ENCODE measurements at places on chromosomes 5 and 9.

DNA sequence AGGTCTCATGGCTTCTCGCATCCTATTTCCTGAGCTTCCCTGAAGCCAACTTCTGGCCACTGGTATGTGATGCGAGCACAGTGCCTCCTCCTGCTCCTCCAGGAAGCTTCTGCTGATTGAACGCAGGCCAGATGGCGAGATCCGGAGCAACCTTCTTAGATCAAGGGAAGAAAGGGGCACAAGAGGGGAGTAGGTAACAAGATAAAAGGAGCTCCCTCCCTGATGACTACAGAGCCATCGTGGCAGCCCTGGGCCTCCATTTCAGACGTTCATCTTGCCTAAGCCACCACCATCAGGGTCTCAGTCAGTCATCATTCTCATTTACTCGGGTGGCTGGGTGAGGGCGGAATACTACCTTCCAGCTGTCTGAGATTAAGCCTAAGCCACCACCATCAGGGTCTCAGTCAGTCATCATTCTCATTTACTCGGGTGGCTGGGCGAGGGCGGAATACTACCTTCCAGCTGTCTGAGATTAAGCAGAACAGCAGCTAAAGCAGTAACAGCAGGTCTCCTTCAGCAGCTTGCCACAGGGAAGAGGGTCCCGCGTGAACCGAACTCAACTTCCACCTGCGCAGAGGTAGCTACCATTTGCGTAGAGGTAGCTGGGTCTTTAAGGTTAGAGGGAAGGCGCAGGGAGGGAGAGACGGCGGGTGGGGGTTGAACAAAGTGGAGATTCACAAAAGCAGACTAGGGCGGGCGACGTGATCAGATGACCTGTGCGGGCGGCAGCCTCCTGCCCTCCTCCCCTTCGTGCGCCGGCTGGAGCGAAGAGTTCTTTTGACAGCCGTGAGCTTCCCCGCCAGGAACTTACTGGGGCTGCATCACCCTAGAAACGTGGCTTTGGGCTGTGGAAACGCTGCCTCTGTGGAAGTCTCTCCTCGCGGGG, 27.9 kb upstream of the MGAT1 start:
- peak; percentile 58 for DNase-seq

DNA sequence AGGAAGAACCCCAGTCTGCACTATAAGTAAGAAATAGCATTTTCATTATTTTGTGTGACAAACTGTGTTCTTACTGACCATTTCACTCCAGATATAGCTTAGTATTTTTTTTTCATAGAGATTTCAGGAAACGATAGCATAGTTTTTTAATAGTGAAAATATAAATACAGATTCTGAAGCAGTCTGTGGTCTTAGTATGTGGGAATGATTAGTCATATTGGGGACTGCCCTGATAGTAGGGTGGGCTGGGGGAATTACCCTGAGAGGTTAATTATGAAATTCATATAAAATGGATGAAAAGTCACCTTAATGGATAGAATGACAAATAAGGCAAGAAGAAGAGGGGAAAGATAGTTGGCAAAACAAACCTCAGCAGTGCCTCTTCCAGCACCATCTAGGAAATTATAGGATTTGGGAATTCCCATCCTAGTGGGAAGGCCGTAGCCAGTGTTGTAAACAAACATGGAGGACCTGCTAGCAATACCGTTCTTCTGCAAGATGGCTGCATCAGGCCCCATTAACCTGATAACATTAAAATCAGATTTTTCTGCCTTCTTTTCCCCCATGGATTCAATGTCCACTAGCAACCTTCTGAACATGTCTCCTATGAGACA, 23.7 kb upstream of the NR3C1 start:
- DNase-seq: no peak

DNA sequence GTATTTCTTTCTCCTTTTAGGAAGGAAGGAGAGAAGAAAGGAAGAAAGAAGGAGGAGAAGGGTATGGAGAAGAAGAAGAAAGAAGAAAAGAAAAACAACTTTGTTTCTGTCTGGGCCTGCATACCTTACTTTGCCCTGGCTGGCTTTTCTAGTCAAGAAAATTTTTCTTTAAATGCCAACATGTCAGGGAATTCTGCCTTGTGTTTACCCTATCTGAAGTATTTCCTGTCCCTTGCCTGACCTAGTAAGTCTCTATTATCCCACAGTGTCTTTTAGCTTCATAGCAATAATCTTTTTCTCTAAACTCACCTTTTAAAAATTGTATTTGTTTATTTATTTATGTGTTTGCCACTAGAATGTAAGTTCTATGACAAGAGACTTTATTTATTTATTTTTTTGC, 1864.1 kb downstream of the EFNA5 start:
- DNase-seq: no peak

DNA sequence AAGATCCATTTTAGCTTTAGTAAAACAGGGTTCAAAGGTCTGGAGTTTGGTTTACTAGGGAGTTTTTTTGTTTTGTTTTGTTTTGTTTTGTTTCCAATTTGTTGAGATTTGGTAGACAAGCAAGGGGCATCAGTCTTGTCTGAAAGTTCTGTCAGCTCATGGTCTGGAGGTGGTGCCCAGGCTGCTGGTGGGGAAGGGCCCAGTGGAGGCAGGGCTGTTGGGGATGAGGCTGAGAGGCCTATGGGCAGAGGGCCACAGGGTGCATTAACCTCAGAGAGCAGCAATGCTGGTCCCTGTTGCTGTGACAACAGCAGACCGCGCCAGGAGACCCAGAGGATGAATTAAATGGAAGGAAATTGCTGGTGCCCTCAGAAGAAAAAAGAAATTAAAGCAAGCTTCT, 174.5 kb downstream of the FGF1 start:
- no peak for DNase-seq

- DNase-seq: no peak
These were observed 28.1 kb upstream of the DAB2 start for GRCh38 chr5:39452846-39453245.

- no peak for DNase-seq
These were observed 129.0 kb upstream of the ALDH1B1 start for GRCh38 chr9:38263532-38263931.

GRCh38 chr9:133144904-133145851, 18.5 kb downstream of the GBGT1 start:
- DNase-seq: no peak

- DNase-seq: no peak
These were observed 45.2 kb upstream of the RAD23B start for GRCh38 chr9:107237873-107238272.

DNA sequence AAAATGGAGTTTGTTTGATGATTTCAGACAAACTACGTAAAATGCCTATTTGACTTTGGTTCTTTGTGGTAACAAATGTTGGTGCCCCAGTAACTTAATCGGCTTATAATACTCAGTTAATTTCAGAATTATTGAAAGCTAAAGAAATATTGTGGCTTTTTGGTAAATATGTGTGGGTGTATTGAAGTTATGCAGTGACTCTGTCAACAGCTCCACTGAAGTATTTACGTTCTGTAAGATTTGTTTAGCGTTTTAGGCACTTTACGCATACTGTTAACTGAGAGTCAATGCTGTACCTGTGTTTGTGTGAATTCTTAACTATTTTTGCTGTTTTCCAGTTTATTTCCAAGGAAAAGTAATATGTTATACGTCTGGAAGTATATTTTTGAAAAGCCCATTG, 2.2 kb downstream of the RAD23B start:
- no peak for DNase-seq

DNA sequence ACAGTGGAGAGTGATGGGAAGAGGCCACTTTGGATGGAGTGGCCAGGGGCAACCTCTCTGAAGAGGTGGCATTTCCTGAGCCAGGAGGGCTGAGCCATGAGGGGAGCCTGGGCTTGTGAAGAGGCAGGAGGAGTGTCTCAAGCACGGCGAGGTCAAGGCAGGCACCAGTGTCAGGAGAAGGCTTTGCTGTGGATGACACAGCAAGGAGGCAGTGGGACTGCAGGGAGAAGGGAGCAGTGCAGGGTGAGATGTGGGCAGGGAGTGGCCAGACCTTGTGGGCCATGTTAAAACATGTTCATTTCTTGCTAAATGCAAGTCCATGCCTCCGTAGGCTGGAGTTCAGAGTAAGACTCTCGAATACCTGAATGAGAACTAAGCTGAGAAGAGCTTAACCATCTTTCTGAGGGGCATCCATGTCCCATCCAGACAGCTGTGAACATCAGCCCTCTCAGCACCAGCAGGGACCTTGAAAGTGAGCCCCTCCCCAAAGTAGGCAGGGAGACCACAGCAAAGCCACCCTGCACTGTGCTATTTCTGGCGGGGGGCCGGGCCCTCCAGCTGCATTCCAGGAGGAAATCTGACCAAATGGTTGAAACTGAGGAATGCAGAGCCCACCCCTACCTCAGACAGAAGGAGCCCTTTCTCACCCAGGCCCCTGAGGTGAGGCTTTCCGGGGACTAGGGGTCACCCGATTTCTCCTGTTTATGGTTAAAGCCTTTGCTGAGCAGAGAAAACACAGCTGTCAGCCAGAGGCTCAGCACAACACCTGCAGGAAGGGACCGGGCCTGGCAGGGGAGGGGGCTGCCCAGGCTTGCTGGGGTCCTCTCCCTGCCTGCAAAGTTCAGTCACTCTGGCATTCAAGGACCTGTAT, 16.1 kb upstream of the ARSI start:
- no peak for DNase-seq

GRCh38 chr5:137672001-137672400, 63.9 kb downstream of the KLHL3 start:
- DNase-seq: no peak

GRCh38 chr5:129125819-129126218, 31.3 kb downstream of the ISOC1 start:
- DNase-seq: no peak

DNA sequence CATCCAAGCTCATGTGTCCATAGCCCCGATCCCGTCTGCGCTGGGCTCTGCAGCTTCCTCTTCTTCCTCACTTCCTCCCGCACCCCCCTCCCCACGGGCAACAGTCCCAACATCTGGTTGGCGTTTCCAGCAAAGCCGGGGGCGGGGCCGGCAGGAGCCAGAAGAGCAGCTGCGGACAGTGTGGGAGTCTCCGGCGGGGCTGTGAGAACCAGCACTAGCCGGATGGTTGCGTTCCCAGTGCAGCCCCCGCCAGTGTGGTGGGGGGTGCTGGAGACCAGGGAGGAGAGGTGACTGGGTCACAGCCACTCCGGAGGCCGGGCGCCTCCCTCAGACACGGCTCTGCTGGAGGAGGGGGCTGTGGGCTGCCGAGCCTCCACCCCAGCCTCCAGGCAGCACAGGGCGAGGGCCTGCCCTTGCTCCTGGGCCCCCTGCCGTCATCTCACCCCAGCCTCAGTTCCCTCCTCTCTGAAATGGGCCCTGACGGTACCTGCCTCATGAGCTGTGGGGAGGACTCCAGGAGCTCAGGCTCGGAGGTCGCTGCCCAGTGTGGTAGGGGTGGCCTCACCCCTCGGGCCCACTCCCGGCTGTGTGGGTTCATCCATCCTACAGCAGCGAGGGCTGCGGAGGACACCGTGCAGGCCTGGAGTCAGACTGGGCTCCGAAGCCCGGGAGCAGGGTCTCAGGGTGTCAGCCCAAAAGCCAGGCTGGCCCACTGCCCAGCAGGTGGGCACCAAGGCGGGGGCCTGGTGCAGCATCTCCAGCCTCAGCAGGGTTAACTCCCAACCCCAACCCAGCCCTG, 41.5 kb upstream of the NOTCH1 start:
- no peak for DNase-seq

DNA sequence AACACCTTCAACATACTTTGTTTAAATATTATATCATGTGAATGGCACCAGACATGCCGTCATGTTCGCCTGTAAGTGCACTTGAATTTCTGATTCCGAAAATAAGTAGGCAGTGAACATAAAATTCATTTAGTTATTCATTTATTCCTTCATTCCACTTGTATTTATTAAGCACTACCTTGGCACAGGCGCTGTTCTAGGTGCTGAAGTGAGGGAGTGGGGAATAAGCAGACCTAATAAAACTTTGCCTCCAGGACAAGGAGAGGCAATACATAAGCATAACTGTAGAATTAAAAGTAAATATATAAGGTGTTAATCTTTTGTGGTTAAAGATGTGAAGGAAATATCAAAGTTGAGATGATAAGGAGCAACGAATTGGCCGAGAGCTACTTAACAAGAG, 297.4 kb downstream of the TENT4A start:
- no peak for DNase-seq

DNA sequence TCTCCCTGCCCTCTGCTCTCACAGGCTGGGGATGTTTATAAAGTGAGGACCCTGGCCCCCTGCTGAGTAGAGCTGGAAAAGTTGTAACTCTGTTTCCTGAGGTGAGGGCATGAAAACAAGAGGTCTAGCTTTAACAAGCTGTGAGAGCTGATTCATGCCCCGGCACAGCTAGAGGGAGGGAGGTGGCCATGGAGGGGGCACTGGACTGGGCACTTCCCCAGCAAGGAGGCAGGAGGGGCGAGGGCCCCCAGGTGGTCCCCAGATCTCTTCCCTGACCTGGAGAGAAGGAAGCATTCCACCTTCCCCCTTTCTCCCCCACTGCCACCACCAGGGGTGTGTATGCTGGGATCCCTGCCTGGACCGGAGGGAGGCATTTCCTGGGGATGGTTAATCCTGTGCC, at the start of gene MSMP:
TSS of gene MSMP (minus strand) at position 13 of the 400 bp plus-strand sequence. CDS start 147 bp downstream, outside the sequence.
- DNase-seq: no peak

GRCh38 chr9:23431459-23431858, 394.6 kb downstream of the ELAVL2 start:
- DNase-seq: no peak

- DNase-seq: no peak
These were observed 13.7 kb downstream of the IL31RA start for GRCh38 chr5:55864606-55865541.

- no peak for DNase-seq
These were observed 197.2 kb downstream of the PARP8 start for GRCh38 chr5:50863534-50864170.

DNA sequence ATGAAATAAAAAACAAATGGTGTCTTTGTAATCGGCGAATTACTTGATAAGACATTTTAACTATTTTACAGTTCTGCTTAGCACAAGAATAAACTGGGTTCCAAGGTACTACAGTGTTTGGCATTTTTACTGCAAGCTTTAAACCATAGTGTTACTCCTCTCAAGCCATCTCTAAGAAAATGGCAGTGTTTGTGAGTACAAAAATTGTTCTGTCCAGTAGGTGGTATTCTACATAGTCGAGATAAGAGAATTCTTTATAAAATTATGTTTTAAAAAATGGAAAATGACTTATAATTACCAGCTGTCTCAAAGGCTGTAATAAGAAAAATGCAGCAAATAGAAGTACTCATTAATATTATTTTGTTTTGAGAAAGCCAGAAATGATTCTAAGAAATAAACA, 3.2 kb downstream of the SMIM15 start:
- no peak for DNase-seq

DNA sequence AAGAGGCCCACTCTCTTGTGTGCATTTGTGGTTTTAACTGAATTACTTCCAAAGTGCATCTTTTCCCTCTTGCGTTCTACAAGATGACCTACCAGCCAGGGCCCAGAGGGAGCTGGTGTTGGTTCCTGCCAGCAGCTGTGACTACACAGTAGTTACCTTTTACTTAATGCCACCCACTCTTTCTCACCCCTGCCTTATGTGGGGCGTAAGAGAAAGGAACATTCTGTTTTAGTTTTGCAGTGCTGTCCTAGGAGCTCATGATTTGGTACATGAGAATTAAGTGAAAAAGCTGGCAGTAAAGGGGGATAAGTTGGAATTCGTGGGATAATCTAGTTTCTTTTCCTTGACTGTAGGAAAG, 45.4 kb downstream of the RCL1 start:
- no peak for DNase-seq

- DNase-seq: no peak
These were observed 349.1 kb upstream of the DAP start for GRCh38 chr5:11110128-11110527.

- no peak for DNase-seq
These were observed 1.4 kb upstream of the QRFP start for GRCh38 chr9:130897848-130898551.
